ENCODE measurements at places on chromosomes 4 and X. TPM values are rescaled to one million over a fixed set of nuclear protein-coding genes. Genes with fewer than 3 reads are reported as not detected.

- DNase-seq = peak; percentile 91
These were observed 30.4 kb downstream of the DDX60L start for GRCh38 chr4:168449719-168450452.

- DNase-seq = no peak
These were observed 78.7 kb downstream of the CNOT6L start for GRCh38 chr4:77740480-77740879.

- peak; percentile 17 for DNase-seq
These were observed 31.0 kb downstream of the TMSB4X start for GRCh38 chrX:13005661-13006473.

DNA sequence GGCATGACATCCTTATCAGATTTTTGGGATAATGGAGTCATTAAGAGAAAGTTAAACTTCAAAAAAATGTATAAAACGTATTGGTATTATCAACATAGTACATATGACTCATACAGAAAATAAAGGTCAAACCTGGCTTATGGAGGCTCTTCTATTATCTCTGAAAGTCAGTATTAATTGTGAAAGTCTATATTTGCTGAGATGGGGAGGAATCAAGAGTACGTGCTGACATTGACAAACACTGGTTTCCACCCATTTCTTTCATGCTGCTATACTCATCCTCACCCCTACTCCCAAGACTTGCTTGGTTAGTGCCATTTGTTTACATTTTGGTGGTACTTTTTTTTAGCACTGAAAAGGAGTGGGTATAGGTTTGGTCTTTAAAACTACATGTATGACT is 30.8 kb upstream of the PLA2G12A start:
- no peak for DNase-seq

TAF9B gene
- 47.3 TPM for total RNA-seq

Measured in RPMI7951 (cell line).